ENCODE measurements at places on chromosomes 16 and 17.

DNA sequence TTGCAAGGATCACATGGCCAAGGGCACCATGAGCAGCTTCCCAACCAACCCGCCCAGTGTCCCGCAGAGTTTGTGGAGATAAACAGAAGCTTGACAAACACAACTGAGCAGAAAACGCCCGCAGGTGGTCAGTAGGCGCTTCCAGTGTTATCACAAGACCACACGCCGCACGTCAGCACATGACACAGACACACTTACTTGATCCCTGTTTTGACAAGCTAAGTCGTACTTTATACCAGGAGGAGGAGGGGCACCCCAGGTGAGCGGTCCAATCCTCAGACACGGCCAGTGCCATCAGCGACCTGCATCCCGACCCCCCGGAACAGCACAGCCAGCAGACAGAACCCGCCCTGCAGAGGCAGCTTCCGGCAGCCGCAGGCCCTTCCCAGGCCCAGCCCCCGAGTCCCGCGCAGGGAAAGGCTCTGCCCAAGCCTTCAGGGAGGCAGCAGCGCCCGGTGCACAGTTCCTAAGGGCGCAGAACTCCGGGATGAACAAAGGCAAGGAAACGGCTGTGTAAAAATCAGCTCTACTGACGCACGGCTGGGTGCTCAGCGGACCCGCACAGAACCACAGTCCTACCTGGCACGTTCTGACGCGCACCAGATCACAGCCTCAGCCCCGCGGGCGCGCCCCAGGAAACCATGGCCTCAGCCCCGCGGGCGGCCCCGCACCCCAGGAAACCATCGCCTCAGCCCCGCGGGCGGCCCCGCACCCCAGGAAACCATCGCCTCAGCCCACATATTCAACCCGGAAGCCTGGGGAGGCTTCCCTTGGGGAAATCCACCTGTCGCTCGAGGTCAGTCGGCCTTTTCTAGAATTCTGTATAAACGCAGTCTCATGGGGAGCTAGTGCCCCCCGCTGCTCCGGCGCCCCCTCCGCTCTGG, 27.8 kb downstream of the AXIN1 start:
- no peak for DNase-seq

DNA sequence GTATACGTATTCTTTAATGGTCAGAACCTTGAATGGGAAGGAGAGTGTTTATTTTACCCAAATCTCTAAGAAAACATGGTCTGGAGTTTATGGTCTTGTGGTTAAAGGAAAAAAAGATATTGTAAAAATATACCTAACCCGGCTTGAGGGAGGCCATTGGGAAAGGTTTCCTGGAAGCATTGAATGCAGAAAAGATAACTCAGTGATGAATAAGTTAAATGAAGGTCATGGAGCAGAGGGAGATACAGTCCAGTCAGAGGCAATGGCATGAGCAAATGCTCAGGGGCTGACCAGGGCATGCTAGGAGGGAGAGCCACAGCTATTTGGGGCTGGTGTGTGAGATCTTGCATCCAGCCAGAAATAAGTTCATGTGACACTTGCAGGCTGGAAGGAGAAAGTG, 430.4 kb upstream of the CDH5 start:
- no peak for DNase-seq

- DNase-seq = no peak
These were observed 49.4 kb downstream of the MYH10 start for GRCh38 chr17:8580952-8581658.

DNA sequence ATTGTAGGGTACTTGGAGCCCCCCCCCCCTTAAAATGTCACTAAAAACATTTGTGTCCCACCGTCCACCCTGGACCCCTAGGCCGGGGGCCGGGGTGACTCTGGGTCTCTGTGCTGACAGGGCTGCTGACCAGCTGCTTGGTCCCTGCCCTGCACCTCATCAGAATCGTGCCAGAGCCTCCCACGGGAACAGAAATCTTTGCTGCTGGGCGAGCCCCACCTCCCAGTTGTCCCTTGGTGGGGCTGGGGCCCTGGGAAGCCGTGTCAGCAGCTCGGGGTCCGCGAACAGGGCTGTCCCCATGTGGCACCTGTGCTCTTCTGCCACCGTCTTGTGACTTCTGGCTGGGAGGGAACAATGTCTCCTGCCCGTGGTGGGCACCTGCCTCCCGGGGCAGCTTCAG, 18.5 kb downstream of the KCTD5 start:
- no peak for DNase-seq

- DNase-seq = no peak
These were observed 13.8 kb downstream of the UNC13D start for GRCh38 chr17:75830164-75831031.

DNA sequence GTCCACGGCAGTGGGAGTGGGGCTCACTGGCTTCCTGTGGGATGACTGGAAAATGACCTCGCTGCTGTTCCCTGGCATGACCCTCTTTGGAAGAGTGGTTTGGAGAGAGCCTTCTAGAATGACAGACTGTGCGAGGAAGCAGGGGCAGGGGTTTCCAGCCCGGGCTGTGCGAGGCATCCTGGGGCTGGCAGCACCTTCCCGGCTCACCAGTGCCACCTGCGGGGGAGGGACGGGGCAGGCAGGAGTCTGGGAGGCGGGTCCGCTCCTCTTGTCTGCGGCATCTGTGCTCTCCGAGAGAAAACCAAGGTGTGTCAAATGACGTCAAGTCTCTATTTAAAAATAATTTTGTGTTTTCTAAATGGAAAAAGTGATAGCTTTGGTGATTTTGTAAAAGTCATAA, 7.8 kb upstream of the RNF213 start:
- DNase-seq = no peak

GRCh38 chr17:17027442-17028058, 14.7 kb upstream of the MPRIP start:
- no peak for DNase-seq

DNA sequence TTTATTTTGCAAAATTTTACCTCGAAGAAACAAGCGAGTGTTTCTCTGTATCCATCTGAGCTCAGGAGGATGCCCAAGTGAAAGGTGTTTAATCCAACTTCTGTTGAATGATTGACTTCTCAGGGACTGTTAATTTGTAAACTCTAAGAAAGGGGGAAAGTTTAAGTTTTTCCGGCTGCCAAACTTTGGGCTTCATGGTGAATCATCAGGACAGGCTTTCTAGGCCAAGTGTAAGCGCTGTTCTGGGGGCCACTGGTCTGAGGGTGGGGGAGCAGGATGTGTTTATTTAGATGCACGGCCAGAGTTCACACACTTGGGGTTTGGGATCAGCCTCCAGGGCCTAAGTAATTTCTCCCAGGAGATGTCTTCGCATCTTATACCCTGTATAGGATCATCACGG, 110.4 kb downstream of the PITPNC1 start:
- no peak for DNase-seq

- DNase-seq = no peak
These were observed 8.2 kb downstream of the DCAF7 start for GRCh38 chr17:63558441-63558840.

GRCh38 chr16:85888405-85889331, 10.3 kb upstream of the IRF8 start:
- DNase-seq = no peak

- no peak for DNase-seq
These were observed 22.8 kb upstream of the MTSS2 start for GRCh38 chr16:70708366-70709246.

DNA sequence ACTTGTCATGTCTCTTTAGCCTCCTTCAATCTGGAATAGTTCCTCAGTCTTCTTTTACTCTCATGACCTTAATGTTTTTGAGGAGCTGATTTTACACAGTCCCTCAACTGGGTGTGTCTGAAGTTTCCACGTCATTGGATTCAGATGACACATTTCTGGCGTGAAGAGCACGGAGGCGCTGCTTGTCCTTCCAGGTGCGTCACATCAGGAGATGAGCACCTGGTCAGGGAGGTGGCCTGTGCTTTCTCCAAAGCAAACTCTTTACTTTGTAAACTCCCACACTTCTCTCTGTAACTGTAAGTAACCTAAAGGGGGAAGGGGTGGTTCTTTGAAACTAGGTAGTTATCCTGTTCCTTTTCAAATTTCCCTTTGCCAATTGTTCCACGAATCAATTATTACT, 52.5 kb upstream of the MNT start:
- no peak for DNase-seq

- no peak for DNase-seq
These were observed 16.0 kb downstream of the SULT1A2 start for GRCh38 chr16:28580726-28581315.

DNA sequence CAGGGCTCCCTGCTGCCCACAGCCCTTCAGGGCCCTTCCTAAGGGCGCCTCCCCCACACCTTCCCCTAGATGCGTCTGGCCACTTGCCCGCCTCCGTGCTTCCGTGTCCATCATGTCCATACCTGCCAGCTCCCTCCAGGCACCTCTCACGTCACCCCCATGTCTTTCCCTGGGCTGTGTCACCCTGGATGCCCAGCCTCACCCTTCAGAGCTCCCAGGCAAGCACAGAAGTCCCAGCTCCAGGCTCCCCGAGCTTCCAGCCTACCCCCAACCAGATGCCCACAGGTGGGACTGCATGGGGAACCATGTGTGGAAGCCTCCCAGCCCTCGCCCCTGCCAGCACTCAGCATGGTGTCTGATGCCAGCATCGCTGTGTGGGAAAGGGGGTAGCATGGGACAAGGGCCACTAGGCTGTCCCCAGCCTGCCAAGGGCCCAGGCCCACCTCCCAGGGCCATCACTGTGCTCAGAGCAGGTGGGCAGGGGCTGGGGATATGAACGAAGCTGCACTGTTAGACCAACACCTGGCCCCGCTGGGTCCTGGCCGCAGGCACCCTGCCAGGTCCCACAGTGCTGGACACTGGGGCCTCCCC, 1.9 kb upstream of the AXIN1 start:
- DNase-seq = no peak
